ENCODE measurements at places on chromosomes 5 and 9.

GRCh38 chr5:110159202-110159601 is 469.5 kb downstream of the MAN2A1 start:
- no peak for DNase-seq

DNA sequence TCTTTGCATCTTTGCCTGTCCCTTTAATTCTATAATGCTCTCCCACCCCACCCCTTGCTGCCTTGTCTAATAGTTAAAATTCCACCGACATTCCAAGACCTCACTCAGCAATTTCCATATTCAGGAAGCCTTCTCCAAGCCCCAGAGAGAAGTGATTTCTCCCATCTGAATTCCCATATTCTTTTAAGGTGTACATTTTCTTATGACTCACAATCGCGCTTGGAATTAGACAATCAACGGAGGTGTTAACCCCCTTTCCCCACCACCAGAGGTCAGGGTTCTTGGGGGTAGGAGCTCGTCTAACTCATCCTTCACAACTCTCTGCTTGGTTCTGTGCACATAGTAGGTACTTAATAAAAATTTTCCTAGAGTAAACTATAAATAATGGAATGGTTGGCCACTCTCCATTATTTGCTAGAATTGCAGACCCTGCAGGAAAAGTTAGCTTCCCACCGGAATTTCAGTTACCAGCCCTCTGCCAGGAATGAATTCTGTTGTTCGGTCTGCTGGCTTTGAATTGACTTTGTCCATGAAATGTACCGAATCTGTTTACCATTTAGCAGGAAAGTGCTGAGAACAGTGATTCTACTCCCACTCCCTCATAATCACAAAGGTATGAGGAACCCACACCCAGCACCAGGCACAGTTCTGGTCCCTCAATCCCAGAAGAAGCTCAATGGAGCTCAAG is 5.0 kb downstream of the KCNIP1 start:
- no peak for DNase-seq

GRCh38 chr5:82605441-82605973 is 327.4 kb upstream of the RPS23 start:
- DNase-seq = no peak

GRCh38 chr5:33690374-33691135 is 201.2 kb downstream of the ADAMTS12 start:
- DNase-seq = no peak

DNA sequence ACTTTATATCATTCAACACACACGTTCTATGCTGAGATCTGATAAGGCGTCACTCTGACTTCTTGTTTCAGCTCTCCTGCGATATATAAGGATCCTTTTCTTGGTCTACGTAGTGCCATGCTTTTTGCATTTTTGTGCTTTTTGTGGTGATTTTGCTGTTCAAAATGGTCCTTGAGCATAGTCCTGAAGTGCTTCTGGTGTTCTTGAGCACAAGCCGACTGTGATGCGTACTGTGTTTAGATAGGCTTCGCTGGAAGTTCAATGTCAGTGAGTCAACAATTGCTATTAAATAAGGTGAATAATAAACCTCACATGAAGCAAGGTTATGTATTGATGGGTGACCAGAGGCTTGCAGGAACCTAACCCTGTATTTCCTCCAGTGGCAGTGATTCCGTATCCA is 46.8 kb downstream of the ACO1 start:
- no peak for DNase-seq

GRCh38 chr5:59164041-59164830 is 581.4 kb downstream of the RAB3C start:
- no peak for DNase-seq

DNA sequence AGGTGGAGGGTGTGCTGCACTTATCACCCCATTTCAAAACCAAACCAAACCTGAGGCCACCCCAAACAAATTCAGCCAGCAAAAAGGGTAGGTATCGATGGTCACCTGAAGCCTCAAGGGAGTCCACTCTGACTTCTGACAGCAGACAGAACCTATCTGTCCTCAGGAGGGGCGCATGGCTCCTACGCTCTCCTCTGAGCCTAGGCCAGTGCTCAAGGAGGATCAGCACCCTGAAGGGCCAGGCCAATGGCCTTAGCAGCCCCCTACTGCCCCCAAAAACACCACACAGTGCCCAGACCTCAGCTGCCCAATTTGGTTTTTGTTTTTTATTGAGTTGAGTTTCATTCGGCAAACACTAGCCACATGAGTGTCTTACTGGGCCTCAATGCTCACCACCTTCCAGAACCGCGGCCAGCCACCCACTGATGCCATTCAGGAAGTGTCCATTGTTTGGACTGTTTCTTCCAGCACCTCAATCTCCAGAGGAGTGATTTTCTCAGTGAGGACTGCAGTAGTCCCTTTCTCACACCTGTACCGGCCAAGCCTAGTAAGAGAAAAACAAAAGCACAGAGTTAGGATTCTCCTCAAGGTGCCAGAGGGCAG is 62.0 kb downstream of the PSMB7 start:
- DNase-seq = no peak

GRCh38 chr9:110538647-110539041 is 40.9 kb downstream of the SVEP1 start:
- no peak for DNase-seq

GRCh38 chr5:148482697-148483462 is 99.1 kb downstream of the FBXO38 start:
- DNase-seq = no peak

All from KG1 (cell line).